ENCODE measurements at places on chromosomes 1 and 21.

DNA sequence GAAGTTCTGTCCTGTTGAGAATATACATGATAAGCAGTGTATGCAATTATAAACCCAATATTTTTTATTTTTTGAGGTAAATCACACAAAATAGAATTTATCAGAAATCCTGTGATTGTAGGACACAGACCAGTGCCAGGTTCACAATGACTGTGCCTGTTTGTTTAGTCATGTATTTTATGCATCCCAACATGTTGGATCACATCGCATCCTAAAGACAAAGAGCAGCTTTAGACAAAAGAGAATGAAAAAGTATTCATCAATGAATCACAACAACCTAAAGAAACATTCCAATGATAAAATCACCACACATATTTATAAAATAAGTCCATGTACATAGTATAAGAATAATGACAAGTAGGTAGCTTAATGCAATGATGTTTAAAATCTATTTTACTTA is 53.2 kb upstream of the LRRC8D start:
- no peak for DNase-seq

DNA sequence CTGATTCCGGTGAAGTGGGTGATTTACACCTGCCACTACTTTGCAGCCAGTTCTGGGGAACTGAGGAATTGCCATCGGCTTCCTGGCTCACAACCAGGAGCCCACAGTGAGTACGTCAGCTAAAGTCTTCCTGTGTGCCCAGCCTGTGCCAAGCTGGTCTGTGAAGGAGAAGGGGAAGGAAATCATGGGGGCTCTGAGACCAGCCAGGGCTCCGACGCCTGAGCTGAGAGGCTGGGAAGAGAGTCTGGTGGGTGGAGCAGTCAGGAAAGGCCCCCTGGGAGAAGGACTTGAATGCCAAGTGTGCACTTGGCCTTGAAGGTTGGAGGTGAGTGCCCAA is 1.2 kb downstream of the LURAP1 start:
- no peak for DNase-seq

GRCh38 chr1:8911416-8912309 is 33.2 kb upstream of the ENO1 start:
- no peak for DNase-seq

- no peak for DNase-seq
Measured at GRCh38 chr1:154607106-154607608, 829 bp downstream of the ADAR start.
